ENCODE measurements at places on chromosomes 4 and X.

GRCh38 chrX:74925225-74926088 lies at the start of gene NEXMIF:
Gene NEXMIF (minus strand): TSS chrX:74925452.
- DNase-seq: no peak

DNA sequence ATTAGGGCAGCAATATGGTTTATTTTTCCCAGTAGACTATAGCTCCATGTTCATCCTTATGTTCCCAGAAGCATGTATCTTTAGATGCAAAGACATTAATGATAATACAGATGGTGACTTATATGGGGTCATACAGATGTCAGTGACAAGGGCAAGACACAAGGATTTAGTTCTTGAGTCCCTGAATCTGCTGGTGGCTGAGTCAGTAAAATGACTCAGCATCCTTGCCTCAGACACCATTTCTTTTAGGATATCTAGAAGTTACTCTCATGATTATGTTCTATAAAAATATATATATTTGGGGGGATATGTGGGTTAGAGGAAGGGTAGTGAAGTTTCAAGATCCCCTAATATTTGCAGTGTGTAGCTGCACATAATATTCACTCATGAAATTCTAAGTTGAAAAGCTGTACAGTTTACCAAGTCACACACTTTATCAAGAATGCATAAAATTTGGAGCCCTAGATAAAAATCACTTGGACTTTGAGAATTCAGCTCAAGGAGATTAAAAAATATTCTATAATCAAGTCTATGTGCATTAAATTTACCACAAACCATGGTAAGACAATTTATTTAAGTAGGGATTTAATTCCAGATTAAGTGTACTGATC lies 101.9 kb downstream of the LNX1 start:
- peak; percentile 61 for DNase-seq

DNA sequence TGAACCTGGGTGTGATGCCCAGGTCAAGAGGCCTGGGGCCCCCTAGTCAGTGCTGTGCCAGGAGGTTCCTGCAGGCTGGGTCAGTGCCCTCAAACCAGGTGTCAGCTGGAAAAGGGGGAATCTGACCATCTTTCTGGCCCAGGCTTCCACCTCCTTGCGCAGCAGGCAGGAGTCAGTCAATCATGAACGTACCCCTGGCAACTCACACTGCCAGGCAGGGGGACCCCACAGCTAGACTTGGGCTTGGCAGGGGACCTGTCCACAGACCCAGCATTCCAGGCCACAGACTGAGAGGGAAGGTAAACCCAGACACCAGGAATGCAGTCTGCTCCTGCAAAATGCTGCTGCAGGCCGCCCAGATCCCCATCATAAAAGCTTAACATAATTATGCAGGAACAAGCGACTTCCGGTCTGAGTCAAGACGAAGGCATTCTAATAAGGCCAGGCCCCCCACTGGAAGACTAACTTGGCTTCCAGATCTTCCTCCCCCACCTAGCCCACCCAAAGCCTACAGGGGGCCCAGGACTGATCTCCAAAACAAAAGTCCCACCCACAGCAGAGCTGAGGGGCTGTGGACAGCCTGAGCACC lies 156.3 kb downstream of the BCOR start:
- no peak for DNase-seq

- DNase-seq: peak; percentile 0
Observed at GRCh38 chrX:100447655-100448397, 37.8 kb upstream of the PCDH19 start.

- DNase-seq: no peak
Observed at GRCh38 chr4:99587803-99588202, 13.2 kb downstream of the MTTP start.

- no peak for DNase-seq
Observed at GRCh38 chrX:16476692-16477091, 173.3 kb upstream of the S100G start.

DNA sequence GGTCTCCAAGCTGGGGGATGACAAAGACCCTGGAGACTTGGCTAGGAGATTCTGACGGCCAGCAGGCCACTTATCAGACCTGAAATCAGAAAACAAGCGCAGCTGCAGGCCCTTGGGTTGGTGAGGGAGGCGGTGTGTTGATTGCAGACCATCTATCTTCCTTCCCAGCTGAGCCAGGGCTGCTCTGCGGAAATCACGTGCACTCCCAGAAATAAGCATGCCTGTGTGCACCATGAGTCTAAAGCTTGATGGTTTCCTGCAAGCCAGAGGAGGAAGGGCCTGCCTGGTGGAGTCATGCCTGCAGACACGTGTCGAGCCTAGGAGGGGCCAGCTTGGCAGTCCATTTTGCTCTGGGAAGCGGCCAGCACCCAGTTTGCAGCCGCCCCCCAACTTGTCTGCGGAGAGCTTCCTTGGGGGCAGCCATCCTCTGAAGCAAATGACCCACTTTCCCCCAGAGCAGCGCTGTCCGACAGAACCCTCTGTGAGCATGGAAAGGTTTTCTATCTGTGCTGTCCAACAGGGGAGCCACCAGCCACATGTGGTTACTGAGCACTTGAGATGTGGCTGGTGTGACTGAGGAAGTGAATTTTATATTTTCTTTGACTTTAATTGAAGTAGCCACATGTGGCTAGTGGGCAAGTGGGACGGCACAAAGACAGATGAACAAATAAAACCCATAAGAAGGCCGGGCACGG lies 175.7 kb upstream of the BCOR start:
- no peak for DNase-seq

DNA sequence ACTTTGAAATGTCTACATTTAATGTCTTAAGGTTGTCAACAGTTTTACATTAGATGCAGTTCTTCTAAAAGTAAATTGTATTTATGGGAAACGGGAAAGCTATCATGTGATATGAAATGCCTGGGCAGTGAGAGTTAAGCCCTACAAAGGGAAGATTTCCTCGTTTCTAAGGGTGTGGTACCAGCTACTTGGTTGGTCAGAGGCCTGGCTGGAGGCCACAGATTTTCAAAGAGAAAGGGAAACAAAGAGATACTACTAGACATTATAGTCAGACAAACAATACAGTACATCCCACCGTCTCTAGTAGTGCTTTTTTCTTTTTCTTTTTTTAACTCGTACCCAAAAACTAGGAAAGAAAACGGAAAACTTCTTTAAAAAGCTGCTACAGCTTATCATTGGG lies 467.8 kb downstream of the PCDH7 start:
- DNase-seq: no peak

DNA sequence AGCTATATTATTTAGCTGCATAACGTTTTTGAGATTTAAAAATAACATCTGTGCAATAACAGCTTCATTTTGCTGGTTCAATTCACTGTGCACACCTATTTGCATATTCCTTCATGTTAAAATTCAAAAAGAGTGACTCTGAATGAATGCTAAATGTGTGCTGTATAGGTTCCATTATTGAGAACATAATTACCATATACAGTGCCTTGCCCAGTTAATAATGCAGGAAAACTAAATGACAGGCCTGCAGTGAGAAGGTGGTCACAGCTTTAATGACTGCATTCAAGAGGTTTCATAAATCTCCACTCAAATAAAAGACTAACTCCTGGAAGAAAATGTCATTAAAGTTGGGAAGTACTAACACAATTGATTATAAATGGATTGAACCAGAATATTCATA lies 1183.2 kb upstream of the ADGRL3 start:
- no peak for DNase-seq

DNA sequence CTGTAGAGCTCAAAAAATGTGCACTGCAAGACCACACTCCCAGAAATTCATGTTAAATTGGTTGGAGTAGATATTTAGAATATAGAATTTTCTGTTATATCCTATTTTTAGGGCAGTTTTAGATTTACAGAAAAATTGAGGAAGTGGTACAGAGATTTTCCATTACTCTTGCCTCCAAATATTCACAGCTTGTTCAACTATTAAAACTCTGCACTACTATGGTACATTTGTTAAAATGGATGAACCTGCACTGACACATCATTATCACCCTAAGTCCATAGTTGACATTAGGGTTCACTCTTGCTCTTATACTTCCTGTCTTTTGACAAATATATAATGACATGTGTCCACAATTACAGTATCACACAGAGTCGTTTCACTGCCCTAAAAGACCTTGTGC lies 1724.5 kb downstream of the C4orf33 start:
- DNase-seq: no peak

GRCh38 chr4:55561889-55562288 lies 15.2 kb upstream of the CLOCK start:
- no peak for DNase-seq

DNA sequence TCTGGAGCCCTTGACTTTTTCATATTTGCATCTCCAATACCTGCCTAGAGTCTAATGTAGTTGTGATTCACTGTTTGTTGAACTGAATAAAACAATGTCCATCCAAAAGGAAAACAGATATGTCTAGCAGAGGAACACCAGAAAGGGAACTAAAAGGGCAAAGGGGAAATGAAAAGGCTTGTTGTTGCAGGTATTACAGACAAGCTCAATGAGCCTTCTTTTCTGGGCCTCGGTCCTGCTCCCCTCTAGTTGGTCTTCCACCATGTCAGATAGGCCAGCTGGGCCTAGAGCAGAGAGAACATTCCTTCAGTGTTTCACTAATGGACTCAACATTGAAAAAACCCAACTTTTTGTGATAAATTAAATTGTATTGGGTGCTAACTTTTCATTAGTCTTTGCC lies 55.4 kb downstream of the ZFX start:
- no peak for DNase-seq

GRCh38 chr4:163263606-163264005 lies 68.8 kb downstream of the NPY1R start:
- no peak for DNase-seq

DNA sequence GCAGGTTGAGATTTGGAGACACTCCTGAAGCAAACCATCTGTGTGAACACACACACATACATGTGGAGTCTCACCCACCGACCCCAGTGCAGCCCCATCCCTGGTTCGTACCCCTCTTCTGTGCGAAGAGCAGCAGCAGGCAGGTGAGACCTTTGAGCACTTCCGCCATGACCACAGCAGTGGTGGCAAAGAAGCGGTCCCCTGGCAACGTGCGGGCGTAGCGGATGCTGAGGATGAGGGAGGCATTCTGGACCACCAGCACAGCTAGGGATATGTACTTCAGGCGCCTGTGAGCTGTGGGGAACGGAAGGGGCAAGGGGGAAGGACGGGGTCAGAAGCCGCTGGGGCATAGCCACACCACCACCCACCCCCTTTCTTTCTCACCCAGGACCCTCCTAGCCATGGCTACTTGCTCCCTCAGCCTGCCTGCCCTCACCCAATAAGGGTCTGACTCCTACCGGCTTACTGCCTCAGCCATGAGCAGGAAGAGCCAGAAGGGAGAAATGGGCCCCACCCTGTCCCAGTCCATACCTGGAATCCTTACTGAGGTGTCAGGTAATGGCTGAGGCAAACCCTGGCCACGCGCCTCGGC lies 1.6 kb downstream of the SLC35A2 start:
- DNase-seq: no peak

- no peak for DNase-seq
Observed at GRCh38 chr4:73692701-73693100, 47.7 kb upstream of the CXCL8 start.

- no peak for DNase-seq
Observed at GRCh38 chr4:180674619-180675358, 1568.4 kb upstream of the TENM3 start.

DNA sequence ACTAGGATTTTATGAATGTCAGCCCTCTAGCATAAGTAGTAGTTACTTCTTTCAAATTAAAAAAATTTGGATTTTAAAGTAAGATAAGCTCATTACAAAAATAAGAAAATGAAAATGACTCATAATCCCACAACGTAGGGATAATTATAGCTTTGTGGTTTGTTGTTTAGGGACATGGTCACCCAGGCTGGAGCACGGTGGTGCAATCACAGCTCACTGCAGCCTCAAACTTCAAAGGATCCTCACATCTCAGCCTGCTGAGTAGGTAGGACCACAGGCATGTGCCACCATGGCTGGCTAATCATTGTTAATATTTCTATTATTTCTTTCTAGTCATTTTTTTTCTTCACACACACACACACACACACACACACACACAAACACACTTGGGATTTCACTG lies 57.6 kb downstream of the PLAC1 start:
- DNase-seq: peak; percentile 57

- peak; percentile 22 for DNase-seq
Observed at GRCh38 chr4:1072830-1073446, 40.4 kb downstream of the RNF212 start.

GRCh38 chr4:40731792-40732245 lies 17.9 kb upstream of the NSUN7 start:
- DNase-seq: no peak

DNA sequence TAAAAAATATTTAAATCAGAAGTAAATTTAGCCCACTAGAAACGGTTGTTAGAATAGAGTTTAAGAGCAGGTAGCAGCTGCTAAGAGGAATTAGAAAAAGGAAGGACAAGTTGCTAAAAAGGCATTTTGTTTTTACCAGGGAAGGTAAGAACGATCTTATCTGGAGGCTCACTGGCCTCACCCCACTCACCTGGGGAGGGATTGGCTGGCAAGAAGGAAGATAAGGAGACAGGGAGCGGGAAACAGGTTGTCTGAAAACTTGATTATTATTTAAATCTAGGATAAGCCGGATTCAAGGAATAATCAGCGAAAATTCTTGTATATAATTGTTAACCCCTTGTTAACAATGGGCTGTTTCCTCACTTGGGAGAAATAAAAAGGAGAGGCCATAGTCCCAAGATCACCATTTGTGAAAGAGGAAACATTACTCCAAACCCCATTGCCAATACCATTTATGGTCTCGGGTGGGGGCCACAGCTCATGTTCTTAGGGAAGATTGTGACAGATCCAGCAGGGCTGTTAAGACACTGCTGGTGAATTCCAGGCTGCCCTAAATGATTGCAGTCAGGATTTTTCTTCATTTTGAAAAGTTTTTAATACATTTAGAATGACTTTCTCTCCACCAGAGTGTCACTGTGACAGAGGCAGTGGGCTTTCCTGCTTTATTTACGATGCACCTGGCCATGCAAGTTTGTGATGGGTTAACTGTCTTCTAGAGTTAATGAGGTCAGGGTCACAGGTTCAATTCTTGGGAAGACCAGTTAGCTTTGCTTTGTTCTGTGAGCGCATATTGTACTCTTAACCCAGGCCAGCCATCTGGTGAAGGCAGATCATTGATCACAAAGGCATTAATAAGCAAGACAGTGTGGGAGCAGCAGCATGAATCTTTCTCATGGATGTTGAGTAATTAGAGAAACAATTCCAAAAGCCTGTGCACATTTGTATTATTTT lies 106.6 kb downstream of the CEP135 start:
- no peak for DNase-seq

GRCh38 chr4:94567811-94568210 lies 116.1 kb downstream of the PDLIM5 start:
- no peak for DNase-seq

DNA sequence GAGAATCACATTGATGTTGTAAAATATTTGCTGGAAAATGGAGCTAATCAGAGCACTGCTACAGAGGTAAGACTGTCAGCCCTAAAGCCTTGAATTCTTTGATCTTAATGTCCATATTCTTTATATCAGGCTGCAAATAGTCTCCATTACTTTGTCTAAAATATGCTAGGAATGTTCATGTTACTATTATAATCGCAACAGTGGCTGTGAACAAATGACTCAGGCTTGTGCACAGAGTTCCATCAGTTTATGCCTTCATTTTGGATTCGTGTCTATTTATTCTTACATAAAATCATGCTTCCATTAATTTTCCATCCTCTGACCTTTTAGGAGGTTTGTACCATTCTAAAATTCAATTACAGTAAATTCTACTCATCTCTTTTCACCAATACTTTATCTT lies 182.7 kb downstream of the ANK2 start:
- peak; percentile 18 for DNase-seq

- DNase-seq: no peak
Observed at GRCh38 chr4:99811850-99812249, 4.8 kb upstream of the DAPP1 start.

Measured in HCEC 1CT (cell line).